T-helper 17 cell (primary cell): ENCODE measurements at places on chromosomes 1 and 21.

- DNase-seq: no peak
Observed at GRCh38 chr1:30533141-30533540, 190.2 kb downstream of the MATN1 start.

GRCh38 chr1:70383483-70383882 lies 27.6 kb upstream of the CTH start:
- DNase-seq: no peak

GRCh38 chr1:210600421-210601159 lies 271.9 kb downstream of the HHAT start:
- DNase-seq: no peak

- no peak for DNase-seq
Observed at GRCh38 chr1:109874445-109874844, 36.2 kb upstream of the CSF1 start.

GRCh38 chr1:2481885-2482284 lies 5.8 kb downstream of the PLCH2 start:
- DNase-seq: no peak

DNA sequence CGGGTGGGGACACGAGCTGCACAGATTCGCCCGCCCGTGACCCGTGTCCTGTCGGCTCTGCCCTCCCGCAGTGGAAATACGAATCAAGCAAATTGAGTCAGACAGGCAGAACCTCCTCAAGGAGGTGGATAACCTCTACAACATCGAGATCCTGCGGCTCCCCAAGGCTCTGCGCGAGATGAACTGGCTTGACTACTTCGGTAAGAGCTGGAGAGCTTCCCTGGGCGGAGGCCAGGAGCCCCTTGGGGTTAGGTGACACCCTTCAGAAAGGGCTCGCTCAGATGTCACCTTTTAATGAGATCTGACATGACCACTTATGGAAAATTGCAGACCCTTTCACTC lies 489 bp downstream of the CDCA8 start:
- DNase-seq: no peak

DNA sequence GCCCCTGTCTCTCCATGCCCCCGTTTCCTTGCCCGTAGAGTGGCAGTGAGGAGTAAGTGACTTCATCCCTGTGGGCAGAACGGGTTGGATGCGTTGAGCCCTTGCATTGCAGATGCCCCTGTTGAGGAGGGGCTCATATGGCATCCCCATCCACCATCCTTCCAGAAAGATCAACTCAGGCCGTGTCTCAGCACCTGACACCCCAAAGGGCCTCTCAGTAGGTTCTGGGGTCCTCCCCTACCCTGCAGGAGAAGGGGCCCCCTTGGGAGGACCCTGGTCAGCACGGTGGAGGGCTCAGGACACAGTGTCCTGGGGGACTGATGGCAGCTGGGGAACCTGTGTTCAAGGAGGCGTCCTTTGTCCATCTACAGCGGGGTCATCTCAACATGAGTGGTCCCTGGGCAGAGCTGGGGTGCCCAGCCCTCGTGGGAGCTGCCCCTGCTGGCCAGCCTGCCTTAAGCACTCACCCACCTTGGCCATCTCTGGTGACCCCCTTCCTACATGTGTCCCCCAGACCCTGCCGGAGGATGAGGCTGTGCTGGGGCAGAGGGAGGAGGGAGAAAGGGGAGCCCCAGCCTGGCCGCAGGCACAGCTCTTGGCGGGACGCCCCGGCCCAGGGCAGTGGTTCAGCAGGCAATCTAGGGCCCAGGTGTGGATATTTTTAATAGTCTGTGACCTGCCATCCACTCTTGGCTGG lies 48.2 kb upstream of the ACTRT2 start:
- no peak for DNase-seq

GRCh38 chr1:2271211-2271721 lies 43.1 kb downstream of the SKI start:
- DNase-seq: no peak
